GM18507 (cell line): ENCODE measurements at places on chromosomes 6 and 20.

DNA sequence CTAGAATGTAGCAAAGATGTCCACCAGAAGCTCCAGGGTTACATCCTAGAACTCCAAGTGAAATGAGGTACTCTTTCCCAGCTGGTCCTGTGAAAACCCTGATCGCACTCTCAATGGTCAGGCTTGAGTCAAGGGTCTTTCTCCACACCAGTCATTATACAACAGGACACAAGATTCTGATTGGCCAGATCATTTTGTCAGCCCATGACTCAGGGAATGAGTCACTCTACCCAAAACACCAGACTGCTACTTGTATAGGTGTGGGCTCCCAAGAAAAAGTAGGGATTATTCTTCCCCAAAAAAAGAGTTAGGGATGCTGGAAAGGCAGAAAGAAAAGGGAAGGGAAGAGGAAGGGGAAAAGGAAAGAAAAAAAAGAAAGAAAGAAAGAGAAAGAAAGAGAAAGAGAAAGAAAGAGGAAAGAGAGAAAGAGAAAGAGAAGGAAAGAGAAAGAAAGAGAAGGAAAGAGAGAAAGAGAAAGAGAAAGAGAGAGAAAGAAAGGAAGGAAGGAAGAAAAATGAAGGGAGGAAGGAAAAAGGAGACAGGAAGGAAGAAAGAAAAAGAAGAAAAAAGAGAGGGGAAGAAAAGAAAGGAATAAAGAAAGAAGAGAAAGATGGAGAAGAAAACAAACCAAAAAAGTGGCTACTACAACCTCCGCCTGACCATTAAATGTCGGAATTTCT is 30.5 kb downstream of the ANKEF1 start:
- DNase-seq: no peak

- DNase-seq: no peak
These were observed 7.1 kb downstream of the MOCS1 start for GRCh38 chr6:39927159-39927558.

GRCh38 chr20:19376451-19377229 is 164.2 kb downstream of the SLC24A3 start:
- DNase-seq: no peak

GRCh38 chr6:31829633-31830283 is 2.2 kb downstream of the HSPA1B start:
- no peak for DNase-seq

GRCh38 chr6:144365271-144365670 is 80.1 kb downstream of the UTRN start:
- no peak for DNase-seq

DNA sequence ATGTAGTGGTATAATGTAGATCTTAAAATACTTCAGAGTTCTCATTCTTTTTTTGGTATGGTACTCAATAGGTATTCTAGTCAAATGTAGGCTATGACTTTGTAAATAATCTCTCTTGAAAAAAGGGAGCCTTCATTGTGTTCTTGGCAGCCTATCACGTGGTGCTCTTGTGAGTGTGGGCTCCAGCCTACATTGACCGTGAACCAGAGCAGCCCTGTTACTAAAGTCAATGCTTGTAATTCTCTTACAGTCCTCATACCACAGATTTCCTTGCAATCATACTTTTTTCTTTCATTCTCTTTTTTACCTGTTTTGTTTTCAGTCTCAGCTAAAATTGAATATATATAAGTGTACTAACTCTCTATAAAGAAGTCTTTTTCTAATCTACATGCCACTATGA is 31.1 kb downstream of the ARID1B start:
- no peak for DNase-seq

DNA sequence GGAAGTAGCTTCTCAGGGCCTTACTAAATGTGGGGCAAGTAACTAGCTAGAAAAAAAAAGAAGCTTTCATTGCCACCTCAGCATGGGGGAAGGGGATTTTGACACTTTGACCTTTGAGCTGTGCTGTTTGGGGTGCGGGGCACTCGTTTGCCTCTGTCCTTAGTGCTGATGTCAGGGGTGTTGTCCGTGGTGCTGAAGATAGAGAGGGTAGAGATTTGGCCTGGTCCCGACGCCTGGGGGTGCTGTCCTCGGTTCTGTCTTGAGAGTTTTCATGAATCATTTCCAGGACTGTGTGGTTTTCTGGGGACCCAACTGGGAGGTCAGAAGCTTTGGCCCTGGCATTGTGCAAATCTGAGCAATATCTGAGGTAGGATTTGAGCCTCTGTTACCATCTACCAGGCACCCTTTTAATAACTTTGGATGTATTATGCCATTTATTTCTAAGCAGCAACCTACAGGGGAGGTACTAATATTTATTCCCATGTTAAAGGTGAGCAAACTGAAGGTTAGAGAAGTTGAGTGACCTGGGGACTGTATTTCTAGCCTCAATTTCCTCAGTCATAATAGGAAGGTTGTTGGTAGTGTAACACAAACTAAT is 78.0 kb downstream of the DLGAP4 start:
- DNase-seq: no peak

GRCh38 chr20:24337069-24337468 is 132.4 kb upstream of the SYNDIG1 start:
- DNase-seq: no peak

- no peak for DNase-seq
These were observed 831 bp upstream of the SIRPB2 start for GRCh38 chr20:1491860-1492642.

DNA sequence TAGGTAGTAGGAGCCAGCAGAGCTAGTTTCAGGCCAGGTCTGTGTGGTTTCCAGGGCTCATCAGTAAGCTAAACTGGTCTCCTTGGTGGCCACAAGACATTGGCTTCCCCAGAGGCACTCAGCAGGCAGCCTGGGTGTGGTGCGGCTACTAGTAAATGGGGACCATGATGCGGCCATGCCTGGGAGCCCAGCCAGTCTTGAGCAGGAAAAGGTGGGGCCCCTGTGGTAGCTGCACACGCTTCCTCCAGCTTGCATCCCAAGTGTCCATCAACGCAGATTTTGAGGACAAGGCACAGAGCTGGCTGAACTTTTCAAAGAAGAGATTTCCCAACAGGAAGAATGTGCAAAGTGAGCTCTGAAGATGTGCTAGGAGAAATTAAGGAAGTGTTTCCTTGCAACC is 107.4 kb upstream of the NAA20 start:
- no peak for DNase-seq

DNA sequence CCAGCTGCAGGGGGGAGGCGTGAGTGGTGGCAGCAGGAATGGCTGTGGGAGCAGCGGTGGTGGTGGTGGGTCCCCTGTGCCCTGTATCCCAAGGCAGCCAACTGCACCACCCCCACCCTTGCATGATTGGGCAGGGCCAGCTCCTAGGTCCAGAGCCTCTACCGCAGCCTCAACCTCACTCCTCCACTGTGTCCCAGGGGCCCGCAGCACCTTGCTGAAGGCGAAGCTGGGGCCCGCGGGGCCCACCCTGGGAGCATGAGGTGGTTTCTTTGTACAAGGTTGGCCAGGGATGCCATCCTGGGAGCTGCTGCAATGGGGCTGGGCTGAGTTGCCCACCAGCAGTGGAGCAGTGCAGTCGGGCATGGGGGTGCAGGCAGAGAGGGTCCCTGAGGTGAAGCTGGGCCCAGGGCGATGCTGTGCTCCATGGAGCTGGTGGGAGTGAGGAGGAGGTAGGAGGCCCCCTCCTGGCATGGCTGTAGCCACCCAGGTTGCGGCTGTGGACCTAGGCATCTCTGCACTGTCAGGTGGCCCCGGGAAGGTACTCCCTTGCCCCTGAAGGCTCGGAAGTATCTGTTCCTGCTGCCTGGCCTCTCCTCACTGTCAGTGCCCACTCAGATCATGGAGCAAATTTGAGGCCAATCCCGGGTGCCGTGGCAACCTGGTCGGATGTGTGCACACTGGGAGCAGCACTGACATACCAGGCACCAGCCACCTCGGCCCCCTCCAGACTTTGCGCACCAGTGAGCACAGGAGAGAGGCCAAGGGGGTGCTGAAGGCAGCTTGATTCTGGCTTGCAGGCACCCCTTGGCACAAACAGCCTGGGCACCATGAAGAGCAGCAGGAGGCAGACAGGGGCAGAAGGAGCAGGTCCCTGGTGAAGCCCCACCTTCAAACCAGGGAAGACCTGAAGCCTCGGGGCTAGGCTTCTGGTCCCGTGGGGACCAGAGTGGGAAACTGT is 60.2 kb upstream of the L3MBTL3 start:
- DNase-seq: no peak

DNA sequence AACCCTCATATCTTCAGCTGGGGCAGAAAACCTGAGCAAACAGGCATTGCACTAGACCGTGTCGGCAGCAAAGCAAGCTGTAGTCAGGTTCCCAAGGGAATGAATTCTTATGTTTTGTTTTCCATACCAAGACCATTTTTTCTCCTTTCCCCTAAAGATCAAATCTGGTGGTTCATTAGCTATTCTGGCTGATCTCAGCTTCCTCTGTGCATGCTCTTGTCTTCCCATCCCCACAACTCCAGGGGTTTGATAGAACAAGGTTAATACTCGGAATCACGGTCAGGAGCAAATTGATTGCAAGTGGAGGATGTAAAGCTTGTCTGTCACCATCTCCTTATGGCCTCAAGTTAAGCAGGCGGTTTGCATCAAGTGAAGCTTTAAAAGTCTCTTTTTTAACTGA is 778.8 kb downstream of the KIF16B start:
- no peak for DNase-seq

GRCh38 chr6:83057705-83058321 is 7.8 kb downstream of the UBE3D start:
- DNase-seq: no peak

DNA sequence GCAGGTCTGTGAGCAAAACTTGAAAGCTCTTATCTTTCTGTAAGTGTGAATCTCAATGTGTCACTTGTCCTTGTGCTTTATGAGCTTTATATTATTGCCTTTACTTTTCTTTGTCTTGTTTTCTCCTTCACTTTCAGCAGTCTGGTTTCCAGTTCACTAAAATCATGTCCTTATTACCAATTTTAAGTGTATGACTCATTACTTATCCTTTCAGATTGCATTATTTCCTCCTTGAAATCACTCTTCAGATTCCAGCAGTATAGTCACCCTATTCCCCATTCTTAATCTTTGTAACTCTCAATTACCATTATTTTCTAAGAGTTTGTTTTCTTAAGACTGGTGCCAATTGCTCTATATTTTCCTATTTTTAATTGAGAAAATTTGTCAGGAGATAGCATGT is 117.4 kb upstream of the GRIK2 start:
- no peak for DNase-seq

DNA sequence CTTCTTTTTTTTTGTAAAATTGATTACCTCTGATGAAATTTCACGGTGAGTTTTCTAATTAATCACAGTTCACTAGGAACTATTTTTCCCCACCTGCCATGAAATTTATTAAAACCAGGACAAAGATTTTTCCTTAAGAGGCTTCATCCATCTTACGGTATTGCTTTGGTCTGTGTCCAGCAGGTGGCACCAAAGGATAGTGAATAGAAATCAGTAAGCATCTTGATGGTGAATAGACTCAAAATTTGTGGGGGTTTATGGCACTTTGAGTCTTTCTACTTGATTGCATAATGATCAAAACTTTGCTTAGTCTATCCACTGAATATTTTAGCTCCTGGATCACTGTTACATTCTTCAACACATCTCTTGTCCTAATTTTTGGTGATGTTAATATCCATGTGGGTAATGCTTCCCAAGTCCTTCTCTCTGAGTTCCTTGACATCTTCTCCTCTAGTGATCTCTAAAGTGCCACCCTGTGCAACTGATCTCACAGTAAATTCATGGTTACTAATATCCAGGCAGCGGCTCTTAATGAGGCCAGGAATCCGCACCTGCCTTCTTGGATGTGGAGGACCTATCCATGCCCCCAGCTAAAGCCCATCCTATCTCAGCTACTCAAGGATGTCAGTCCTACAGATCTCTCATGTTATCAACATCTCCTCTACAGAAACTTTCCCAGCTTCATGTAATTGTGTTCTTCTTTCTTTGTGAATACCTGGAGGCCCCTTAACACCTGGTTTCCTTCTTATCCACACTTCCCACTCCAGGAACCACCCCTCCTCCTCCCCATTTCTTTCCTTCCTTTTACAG is 54.5 kb downstream of the STMND1 start:
- peak; percentile 8 for DNase-seq

DNA sequence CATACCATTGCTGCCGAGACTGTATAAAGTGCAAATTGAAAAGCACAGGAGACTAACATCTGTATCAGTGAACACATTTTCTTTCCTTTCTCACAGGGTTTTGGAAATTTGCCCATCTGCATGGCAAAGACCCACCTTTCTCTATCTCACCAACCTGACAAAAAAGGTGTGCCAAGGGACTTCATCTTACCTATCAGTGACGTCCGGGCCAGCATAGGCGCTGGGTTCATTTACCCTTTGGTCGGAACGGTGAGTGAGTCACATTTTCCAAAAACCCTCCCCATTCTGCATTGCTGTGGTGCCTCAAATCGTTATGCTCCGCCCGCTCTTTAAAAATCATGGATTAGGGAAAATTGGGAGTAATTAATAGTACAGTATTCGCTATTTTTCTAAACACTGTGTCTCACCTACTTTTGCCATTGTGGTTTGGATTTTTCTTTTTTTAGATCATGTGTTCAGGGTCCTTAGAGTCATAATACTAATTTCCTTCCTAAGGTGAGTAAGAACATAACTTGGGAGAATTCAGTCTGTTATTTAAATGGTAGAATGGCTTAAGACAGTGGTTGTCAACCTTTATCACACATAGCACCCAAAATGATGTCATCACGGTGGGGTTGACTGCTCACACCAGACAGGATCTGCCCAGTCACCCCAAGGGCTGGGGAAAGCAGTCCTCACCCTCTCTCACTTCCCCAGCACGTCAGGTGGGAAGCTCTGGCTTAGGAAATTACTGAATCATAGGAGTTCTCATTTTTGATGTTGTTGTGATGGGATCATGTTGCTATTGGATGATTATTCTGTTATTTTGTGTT is 171.6 kb downstream of the MTHFD1L start:
- no peak for DNase-seq

- no peak for DNase-seq
These were observed 328.5 kb downstream of the EPM2A start for GRCh38 chr6:145406783-145407182.

DNA sequence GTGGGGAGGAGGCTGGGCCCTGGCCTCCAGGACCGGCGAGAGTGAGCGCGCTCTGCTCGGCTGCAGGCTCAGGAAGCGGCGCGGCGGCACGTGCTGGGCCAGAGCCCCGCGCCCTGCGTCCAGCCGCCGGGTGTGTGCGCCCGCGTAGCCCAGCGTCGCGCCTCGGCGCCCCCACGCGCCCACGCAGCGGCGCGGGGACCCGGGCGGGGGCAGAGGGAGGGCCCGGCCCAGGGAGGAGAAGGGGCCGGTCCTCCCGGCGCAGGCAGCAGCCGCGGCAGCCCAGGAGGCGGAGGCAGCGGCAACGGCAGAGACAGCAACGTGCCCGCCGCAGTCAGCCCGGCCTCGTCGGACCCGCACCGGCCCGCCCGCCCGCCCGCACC is at the start of gene EYA2:
TSS of gene EYA2 (plus strand) at position 265 of the 380 bp plus-strand sequence. CDS start 95,168 bp downstream, outside the sequence.
- DNase-seq: no peak

DNA sequence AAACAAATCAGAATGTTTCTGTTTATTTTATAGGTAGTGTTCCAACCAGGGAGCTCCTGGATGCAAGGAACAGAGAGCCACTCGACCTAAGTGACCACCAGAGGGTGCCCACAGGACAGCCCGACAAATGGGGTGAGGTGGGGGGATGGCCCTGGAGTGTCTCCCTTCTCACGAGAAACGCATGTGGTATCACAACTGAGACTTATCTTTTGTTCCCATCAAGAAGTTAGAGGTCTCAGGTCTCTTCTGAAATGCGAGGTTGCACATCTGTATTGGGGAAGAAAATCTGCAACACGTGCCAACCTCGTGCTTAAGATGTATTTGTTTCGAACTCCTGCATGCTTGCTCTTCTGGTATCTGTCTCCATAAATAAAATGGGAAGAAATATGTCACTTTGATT is 104.0 kb downstream of the ISM1 start:
- DNase-seq: no peak
